ENCODE measurements at places on chromosomes 5 and 9.

GRCh38 chr5:106510321-106510720 is 1160.4 kb downstream of the EFNA5 start:
- no peak for DNase-seq

DNA sequence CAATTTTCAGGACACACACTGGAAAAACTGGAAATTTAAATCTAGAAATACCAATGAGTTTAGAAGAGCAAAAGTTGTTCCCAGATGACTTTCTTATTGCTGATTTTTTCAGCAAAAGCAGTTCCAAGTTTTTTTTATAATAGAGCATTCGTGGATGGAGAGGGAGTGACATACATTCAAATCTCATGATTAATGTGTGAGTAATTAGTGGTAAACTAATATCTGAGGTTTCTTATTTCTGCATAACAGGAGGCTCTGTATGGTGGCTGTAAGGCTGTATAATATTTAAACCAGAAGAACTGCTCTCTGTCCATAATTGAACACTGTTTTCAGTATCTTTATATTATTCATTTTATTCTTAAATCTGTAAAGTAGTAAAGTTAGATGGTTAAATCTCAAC is 25.8 kb downstream of the LYSMD3 start:
- no peak for DNase-seq

DNA sequence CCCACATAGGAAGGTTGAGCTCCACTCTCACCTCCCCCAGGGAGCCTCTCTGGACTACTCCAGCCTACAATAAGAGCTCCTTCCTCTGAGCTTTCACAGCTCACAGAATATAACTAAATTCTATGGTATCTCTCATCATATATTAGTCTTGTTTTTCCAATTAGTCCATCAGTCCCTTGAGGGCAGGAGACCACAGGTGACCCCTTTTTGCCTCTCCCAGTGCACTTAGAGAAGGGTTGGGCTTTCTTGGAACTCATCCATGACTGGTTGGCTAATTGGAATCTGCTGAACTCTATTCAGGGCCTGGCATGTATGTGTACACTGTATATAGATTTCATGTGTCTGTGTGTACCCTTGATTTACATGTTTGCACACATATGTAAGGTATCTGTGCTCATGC is 50.4 kb upstream of the ARAP3 start:
- no peak for DNase-seq

DNA sequence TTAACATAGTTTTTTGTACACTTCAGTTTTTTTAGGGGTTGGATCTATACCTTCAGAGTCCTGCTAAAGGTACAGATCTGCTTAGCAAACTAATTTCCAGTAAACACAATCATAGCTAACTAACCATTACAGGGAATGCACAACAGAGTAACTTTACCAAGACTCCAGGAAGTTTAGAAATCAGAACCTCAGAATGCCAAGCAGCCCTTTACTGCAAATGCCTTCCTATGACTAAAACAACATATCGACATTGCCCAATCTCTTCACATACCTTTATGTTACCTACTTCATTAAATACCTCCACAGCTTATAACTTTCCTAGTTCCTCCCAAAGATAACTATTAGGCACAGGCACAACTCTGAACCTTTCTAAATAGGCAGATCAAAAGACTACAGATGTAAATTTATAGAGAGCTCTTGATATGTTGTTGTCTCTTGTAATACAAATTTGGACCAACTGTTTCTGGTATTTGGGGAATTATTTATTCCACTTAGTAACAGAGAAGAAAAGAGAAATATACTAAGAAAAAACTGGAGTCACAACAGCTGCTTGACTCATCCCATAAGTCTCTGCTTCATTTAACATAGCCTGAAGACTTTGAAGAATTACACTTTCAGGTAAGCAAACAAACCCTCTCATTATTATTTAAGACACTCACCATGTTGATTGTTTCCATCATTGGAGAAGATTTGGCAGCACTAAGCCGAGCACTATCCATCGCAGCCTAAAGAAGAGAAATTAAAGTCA is 46.0 kb upstream of the OR2K2 start:
- DNase-seq = no peak

DNA sequence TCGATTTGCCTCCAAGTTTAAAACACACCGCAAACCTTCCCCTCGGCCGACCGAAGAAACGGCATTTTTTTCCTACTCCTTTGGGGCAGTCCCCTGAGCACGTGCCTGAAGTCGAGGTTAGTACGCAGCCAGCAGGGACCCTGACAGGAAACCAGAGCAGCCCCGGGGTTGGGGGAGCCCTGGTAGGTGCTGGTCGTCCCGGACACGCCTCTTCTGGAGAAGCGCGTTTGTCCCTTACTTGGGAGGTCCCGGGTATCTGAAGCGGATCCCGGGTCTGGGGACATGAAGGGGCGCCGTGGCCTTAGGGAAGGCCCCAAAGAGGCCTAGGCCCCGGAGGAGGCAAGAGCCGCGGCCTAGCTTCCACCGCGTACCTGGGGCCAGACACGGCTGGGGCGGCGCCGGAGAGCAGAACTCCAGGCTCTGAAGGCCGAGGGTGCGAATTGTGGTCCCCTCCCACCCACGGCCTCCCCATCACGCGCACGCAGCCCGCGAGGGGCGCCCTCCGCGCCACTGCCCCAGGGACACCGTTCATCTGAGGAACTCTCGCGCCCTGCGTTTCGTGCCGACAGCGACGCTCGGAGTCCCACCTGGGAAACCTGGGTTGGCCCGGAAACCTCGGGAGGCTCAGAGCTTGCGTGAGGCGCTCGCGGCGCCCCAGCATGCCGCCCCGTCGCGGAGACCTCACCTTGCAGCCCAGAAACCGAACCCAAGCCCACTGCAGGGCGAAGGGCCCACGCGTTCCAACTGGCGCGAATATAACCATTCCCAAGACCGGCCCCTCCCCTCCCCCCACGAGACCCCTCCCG is 10.4 kb downstream of the OTP start:
- no peak for DNase-seq

Data from fibroblast of skin of scalp (primary cell).